ENCODE measurements at places on chromosomes 2 and 18.

DNA sequence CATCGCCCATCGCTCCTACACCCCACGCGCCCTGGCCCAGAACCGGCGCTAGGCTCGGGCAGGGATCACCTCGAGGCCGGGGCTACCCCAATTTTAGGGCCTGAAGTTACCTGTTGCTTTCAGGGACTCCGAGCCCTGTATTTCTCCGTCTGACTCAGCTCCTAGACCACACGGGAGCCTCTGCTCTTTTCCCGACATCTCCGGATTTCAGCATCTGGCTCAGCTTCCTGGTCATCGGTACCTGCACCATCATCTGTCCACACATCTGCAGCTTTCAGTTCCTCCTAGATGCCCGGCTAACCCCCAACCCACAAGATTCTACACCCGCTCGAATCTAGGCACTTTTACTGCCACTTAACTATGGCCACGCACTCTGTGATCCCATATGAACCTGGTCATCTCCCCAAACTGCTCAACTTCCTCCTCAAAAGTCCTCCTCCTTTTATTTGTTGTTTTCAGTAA is 12.1 kb upstream of the HMSD start:
- DNase-seq, result no peak

DNA sequence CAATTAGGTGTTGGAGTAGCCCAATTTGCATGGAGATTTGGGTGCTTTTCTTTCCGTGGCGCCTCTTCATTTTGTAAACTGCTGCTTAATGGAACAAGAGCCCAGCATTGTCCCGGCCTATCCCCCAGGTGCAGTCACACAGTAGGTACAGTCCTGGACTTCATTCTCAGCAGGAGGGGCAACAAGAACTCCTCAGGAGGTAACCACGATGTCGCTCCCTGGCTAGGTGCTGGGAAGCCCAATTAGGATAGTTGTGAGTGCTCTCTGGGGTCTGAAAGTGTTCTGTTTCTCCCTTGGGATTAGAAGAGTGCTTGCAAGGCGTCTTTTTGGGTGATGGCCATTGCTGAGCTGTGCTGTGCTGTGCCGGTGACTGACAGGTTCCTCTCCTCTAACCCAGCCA is 53.8 kb downstream of the CABLES1 start:
- DNase-seq, result no peak

DNA sequence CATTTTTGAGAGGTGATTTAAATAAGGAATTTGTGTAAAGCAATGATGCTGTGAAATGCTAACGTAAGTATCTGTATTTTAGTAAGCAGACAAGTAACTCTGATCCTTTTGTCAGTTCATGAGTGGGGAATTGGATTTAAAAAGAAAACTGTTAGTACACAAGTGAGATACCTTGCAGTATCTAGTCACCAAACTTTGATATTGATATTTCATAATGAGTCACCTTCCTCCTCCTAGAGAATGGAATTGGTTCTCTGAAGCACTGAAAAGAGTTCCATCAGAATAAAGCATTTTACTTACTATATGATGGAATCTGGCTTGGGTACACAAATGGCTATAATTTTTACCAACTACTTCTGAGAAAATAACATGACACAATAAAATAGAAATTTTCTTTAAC is 232.2 kb downstream of the ZNF804A start:
- no peak for DNase-seq

GRCh38 chr2:152309352-152310214 is 25.4 kb upstream of the FMNL2 start:
- no peak for DNase-seq

DNA sequence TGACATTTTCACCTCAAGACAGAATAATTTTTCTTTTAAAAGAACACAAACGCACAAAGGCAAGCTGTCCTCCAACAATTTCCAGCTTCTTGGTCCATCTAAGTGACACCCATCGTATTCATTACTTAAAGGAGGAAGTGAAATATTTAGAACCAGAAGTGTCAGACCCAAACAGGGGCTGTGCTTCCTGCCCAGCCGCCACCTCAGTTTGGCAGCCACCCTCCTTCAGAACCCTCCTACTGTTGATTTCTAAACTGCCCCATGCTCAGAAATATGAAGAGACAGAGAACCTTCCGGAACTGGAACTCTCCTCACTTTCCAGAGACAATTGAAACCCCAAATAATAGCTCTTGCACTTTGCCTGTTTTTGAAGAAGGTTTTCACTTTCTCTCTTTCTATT is 734.8 kb upstream of the SALL3 start:
- DNase-seq, result no peak

Data from AG09309 (cell line).